ENCODE measurements at places on chromosomes 16 and 17.

DNA sequence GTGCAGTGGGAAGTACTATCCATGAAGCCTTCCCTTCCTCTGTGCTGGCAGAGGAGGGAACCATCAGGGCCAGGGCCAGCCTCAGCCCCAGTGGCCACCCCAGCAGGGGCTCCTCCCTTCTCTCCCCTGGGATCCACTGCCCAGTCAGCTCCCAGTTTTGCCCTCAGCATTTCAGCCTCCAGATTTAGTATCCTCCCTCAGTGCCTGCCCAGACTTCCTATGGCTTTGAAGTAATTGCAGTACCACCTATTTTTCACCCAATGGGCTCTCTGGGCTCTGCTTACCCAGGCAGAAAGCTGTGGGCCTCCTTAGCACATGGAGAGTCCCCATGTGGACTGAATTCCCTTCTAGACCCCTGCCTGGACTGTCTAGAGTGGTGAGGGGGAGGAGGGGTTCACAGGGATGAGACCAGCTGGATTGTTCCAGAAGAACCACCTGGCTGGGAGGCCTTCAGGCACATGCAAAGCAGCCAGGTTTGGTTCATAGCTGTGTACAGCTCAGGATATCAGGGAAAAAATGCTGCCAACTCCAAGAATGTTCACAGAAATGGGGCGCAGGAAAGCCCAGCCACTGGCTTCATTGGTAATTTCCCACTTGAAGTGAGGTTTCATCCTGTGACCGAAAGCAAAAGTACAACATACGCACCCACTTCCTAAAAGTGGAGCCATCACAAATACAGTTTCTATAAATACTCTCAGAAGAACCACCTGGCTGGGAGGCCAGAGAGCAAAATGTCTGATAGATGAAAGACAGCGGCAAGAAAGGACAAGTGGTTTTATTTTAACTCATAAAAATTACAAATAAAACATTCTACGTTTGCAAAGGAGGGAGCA, 15.2 kb upstream of the HERPUD1 start:
- no peak for DNase-seq

DNA sequence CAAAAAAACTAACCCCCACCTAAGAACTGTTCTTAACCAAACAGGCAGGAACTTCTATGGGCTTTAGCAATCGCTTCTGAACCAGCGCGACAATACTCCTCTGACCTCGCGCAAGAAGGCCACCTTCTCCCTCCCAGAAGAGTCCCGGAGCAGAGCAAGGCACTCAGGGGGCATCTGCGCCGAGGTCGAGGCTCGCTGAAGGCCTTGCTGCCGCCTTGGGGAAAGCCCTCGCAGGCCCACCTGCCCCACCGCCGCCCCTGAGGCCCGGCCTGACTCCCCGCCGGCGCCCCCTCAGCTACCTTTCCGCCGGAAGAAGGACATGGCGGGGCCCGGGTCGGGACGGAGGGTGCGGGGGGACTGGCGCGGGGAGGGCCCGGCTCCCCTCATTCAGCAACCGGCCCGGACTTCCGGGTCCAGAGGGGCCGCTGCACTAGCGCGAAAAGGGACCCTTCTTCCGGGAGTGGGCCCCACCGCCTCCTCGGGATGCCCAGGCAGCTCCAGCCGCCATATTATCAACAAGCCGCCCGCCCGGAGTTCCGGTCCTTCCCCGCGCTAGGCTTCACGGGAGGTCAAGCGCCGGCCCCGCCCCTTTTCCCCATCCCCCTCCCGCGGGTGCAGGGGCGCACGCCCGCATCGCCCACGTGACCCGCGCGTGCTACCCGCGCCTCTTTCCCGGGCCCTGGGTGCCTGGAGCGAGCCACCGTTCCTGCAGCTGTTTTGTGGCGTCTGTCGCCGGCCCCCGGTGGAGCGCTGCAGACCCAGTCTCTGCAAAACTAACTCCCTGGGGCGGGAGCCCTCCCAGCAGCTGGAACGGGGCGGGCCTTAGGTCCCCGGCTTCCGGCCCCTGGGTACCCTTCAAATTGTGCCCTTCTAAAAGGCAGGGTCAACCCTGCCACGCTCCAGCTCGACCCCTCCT, at the start of gene AKAP10:
Gene AKAP10 (minus strand): TSS at position 536 of the 916 bp plus-strand sequence. CDS start 149 bp downstream, at position 387.
- DNase-seq: peak; percentile 92

- no peak for DNase-seq
These were observed 443.0 kb downstream of the WWOX start for GRCh38 chr16:78542419-78542818.

DNA sequence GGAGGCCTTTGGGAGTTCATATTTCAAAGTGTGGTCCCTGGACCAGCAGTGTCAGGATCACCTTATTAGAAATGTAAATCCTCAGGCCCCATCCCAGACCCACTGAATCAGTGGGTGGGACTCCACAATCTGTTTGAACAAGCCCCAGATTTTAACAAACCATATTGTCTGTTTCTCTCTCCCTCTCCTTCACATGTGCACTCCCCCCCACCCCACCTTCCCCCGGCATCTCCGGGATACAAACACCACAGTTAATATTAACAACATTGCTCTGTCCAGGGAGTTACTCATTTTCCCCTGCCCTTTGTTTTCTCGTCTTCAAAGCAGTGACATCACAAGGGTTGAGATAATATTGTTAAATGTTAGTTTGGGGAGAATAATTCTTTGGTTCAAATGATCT, 127.3 kb downstream of the KATNIP start:
- DNase-seq: no peak

- DNase-seq: no peak
These were observed 378.0 kb upstream of the CA10 start for GRCh38 chr17:52536489-52536888.

DNA sequence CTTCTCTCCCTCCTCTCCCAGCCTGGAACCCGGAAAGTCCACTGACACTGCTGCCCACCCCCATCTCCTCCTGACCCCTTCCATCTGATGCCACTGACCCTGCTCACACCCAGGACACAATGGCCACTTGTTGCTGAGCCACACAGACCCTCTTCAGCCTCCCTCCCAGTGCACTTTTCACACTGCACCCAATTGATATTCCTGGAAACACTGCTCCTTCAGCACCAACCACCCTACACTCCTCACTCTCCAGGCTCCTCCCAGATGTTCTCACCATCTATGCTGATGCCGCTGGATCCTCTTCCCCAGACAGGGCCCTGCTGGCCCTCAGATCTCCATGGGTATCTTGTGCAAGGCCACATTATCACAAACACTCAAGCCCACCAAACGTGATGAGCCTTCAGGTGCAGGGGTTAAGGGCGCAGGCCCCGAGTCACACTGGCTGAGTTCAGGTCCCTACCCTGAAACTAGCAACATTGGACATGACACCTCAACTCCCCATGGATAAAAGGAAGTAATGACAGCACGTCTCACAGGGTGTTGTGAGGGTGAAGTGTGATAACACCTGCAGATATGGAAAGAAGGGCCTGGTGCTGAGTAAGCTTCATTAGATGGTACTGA, 238.1 kb downstream of the ZNF423 start:
- no peak for DNase-seq

DNA sequence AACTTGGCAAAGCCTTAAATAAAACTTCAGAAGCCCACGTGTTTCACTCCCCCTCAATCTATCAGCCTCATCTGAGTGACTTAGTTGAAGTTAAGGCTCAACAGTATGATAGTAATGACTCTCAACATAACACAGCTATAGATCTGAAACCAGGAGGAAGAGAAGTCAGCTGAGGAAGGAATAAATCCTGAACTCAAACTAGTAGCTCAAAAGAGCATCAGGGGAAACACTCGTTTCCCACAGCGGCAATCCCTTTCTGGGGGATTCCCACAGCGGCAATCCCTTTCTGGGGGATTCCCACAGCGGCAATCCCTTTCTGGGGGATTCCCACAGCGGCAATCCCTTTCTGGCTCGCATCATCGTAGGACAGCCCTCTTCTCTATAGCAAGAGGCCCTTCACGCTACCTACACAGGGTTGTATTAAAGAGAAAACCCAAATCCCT, 56.8 kb downstream of the ZZEF1 start:
- DNase-seq: no peak
